ENCODE measurements at places on chromosomes 1 and 21. TPM values are rescaled to one million over a fixed set of nuclear protein-coding genes. Genes with fewer than 3 reads are reported as not detected.

The NPPA gene
- not detected for polyA plus RNA-seq

The SLC2A5 gene
- 0.60 TPM for polyA plus RNA-seq

- no peak for DNase-seq
Measured at GRCh38 chr1:27770293-27770830, 2.7 kb upstream of the STX12 start.

DNA sequence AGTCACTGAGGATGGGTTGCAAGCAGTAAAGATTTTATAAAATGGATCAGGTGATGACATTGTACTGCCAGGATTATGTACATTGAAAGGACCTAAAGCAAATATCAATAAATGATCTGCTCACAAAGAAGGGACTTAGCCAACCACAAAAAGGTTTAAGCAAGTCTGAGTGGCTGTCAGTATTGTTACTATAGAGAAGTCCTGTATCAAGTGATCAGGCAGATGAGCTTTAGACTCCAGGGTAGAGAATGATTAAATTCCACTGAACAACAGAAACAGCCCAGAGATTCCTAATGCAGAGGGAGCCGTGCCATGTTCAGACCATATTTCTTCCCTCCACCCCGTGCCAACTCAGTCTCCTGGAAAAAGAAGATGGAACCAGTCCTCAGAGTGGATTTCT, 138.9 kb downstream of the SETD4 start:
- DNase-seq: no peak

The OLFML3 gene
- polyA plus RNA-seq: 126 TPM

The KCNN3 gene
- 2.5 TPM for polyA plus RNA-seq

The SH2D1B gene
- 0.14 TPM for polyA plus RNA-seq

- DNase-seq: no peak
Measured at GRCh38 chr1:17627239-17628052, 87.9 kb downstream of the ARHGEF10L start.

The CELA2A gene
- polyA plus RNA-seq: 0.68 TPM

The HUNK gene
- polyA plus RNA-seq: 16.1 TPM

DNA sequence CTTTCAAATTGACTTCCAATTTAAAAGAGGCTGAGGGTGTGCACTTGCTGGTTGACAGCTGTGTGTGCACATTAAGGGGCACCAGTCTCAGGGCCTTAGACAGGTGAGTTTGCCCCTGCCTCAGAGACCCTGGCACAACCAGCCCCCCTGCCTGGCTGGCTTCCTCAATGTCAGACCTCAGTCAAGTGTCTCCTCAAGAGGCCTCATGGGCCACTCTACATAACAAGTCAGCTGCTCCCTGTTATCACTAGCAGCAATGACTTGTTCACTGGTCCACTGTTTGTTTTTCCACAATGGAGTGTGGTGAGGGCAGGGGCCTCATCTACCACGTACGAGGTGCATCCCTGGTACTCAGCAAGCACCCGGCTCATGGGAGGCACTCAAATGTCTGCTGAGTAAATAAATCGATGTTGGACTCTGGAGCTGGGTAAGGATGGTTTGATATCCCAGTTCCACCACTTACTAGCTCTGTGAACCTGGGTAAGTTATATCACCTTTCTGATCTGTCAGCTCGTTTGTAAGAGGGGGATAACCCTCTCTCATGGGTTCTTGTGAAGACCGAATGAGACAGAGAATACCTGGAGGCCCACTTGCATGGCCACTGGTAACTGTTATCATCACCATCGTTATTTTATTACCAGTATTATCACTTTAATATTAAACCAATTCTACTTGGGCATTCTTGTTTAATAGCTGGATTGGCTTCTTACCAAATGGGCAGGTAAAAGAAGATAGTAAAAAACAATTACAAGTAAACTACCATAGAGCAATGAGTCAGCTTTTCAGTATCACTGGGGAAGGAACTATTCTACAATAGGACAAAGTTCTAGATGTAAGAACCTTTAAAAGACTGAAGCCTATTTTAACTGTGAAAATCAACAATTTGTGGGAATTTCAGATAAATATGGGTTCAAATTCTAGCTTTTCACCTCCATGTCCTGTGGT, 64.6 kb downstream of the SLC66A1 start:
- DNase-seq: no peak

GRCh38 chr1:154405747-154406571, 816 bp downstream of the IL6R start:
- DNase-seq: no peak

The RPRD2 gene
- polyA plus RNA-seq: 45.8 TPM

- DNase-seq: no peak
Measured at GRCh38 chr1:236057546-236057945, 7.3 kb downstream of the NID1 start.

The FMO2 gene
- 1.6 TPM for polyA plus RNA-seq

The DEDD gene
- 51.2 TPM for polyA plus RNA-seq

The ENAH gene
- polyA plus RNA-seq: 108 TPM

The TSPAN2 gene
- 36.9 TPM for polyA plus RNA-seq

The LRRC42 gene
- 38.8 TPM for polyA plus RNA-seq

The KCNJ9 gene
- 0.10 TPM for polyA plus RNA-seq

GRCh38 chr1:8122477-8123407, 96.6 kb upstream of the ERRFI1 start:
- DNase-seq: no peak

- no peak for DNase-seq
Measured at GRCh38 chr1:45409276-45409675, 69.0 kb upstream of the MUTYH start.

- DNase-seq: no peak
Measured at GRCh38 chr1:110430366-110430765, 20.6 kb upstream of the PROK1 start.

The EPHX1 gene
- 54.5 TPM for polyA plus RNA-seq

DNA sequence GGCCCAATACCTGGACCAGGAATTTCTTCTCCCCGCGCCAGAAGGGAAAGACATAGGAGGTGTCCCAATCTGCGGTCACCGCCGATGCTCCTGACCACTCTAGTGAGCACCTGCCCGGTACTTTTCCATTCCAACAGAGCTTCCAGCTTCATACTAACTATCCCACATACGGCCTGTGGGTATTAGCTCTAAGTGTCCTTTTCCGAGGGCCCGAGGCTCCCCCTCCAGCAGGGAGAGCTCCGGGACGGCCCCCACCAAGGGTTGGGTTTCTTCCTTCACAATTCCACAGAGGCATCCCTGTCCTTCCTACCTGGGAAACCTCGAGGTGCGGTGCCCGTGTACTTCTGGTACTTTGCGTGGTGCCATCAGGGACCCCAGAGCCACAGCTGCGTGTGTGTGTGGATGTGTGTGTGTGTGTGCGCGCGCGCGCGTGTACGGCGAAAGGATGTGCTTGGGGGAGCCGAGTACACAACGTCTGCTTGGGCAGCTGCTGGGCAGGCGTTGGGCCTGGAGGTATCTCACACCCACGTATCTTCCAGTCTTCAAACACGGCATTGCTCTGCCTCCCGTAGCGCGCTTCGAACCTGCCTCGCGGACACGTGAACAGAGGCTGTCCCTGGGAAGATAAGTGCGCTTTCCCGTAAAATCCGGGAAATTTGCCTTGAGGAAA, 2.4 kb upstream of the SIM2 start:
- no peak for DNase-seq

GRCh38 chr1:198254521-198254920, 97.7 kb downstream of the NEK7 start:
- no peak for DNase-seq

DNA sequence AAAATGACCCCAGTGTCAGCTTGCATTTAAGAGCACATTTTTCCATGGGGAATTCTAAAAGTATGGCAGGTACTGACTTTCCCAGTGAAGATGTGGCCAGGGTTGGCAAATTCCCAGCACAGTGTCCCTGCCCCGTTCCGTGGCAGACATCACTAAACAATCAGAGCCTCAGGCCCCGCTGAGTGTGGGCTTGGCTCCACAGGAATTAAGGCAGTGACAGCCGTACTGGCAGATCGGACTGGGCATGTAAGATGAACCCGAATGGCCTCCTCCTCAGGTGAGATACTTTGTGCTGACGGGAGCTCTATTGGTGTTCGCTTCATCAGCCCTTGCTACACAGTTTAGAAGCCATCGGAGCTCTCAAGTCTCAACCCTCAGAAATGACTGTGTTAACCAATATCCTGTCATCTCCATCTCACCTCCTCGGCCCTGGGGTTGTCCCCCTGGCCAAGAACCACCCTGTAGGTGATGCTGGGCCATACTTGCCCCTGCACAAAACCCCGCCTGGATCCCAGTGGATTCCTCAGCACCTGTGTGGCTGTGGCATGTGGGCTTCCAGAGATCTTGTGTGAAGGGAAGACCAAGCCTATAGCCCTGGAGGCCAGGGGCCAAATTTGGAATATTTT, 29.0 kb upstream of the ABCG1 start:
- no peak for DNase-seq

DNA sequence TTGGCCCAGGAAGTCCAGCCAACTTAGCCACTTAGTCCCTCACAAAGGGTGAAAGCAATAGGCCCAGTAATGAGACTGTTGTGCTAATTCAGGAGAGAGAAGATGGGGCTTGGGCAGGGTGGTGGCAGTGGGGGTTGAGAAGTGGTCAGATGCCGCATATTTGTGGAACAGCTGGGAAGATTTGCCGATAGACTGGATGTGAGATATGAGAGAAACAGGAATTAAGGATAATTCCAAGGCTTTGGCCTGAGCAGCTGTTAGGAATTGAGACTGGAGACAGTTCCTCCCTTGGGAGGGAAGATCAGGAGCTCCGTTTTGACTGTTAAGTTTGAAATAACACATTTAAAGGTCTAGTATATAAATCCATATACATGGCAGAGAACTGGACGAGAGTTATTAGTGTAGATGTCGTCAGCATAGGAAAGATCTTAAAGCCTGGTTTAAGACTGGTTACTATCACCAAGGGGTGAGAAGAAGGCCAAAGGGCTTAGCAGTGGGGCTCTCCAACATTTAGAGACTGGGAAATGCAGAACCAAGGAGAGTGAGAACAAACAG, 323.7 kb upstream of the FAM78B start:
- DNase-seq: no peak

DNA sequence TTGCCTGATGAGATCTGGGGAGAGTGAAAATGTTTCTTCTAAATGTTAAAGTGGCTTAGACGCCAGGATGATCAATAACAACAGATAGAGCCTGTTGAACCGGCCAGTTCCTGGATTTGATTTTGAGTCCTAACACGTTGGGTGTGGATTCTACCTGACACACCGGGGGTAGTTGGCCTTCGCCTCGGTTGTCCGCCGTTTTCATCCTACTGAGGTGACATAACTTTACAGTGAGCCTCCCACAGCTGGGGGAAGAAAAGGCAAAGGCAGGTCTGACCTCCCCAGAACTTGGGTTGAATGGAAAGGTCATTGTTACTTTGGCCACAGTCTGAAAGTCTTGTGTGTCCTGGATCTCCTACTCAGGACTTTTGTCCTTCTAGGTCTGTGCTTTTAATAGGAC, 1.1 kb downstream of the PGD start:
- DNase-seq: no peak

- no peak for DNase-seq
Measured at GRCh38 chr1:18384059-18384458, 96.7 kb upstream of the KLHDC7A start.

GRCh38 chr21:41953249-41953830, 478 bp downstream of the C2CD2 start:
- no peak for DNase-seq

DNA sequence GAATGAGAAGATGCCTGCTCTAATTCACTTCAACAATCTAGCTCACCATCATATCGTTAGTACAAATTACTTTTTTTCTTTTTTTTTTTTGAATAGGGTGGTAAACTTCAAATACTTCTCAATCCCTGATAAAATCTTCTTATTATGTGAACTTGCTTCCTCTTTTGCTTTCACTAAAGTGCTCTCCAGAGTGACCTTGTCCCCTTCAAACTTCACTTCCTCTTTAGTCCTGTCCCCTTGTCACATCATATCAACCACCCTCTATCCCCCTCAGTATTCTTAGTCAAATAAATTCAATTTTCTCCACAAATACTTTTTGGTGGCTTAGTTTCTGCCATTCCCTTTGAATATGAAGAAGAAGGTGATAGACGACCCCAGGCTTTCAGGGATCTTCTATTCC, 124.9 kb upstream of the PLXNA2 start:
- no peak for DNase-seq

The GPR153 gene
- polyA plus RNA-seq: 9.2 TPM

DNA sequence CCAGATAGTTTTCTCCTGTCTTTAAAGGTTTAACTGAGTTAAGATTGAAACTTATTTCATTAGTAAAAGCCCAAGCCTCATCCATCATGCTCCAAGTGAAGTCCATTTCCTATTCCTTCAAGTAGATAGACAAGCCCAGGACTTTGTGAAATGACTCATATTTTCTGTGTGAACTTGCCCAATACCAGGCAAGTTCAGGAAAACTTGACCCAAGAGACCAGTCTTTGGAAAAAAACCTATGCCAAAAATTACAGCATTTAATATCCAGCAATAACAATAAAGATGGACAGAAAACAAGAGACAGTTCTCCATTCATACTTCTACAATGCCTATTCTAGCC, 405 bp upstream of the RAB29 start:
- no peak for DNase-seq

The SELENBP1 gene
- 52.5 TPM for polyA plus RNA-seq

GRCh38 chr21:26850116-26850643, 5.0 kb upstream of the ADAMTS1 start:
- no peak for DNase-seq

DNA sequence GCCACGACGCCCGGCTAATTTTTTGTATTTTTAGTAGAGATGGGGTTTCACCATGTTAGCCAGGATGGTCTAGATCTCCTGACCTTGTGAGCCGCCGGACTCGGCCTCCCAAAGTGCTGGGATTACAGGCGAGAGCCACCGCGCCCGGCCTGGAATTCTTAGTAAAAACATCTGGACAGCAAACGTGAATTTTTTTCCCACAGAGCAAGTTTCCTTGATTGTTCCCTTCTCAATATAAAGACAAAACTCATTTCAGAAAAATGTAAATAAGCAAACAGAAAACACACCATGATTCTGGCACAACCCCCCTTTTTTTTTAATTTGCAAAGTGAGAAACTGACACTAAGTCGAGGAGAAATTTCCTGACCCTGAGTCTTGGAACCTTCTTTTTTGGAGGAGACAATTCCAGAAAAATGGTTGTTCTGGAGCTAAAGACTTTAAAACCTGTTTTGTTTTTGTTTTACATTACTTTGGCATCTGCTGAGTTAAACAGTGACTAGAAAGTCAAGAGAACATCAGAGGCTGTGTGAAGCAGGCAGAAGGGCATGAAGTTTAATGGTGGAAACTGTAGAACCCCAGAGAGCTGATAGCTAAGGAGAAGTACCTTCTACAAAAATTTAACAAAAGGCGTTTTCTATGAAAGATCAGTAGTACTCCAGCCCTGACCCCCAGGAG, 10.3 kb upstream of the HMGCS2 start:
- no peak for DNase-seq

DNA sequence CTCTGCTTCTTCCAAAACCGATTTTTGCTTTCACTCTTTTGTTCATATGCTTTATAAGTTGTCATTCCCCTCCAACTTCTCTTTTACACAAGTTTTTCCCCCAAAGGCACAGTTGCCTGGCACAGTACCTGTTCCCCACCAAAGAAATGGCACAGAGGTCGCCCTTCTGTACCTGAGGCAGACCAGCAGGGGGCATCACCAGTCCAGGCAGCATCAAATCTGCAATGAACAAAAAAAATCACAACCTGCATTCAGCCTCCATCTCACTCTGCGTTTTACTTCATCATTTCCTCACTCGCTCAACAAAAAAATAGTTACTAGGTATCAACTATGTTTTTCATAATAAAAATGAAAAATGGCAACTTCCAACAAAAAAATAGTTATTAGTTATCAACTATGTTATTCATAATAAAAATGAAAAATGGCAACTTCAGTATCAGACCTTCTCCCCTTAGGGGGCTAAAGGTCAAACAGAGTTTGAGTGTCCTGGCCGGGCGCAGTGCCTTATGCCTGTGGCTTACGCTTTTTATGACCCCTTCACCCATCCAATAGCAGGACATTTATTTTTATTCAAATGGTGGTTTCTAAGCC, 4.1 kb downstream of the EIF2D start:
- no peak for DNase-seq
